ENCODE measurements at places on chromosomes 7 and 10. TPM values are rescaled to one million over a fixed set of nuclear protein-coding genes. Genes with fewer than 3 reads are reported as not detected.

DNA sequence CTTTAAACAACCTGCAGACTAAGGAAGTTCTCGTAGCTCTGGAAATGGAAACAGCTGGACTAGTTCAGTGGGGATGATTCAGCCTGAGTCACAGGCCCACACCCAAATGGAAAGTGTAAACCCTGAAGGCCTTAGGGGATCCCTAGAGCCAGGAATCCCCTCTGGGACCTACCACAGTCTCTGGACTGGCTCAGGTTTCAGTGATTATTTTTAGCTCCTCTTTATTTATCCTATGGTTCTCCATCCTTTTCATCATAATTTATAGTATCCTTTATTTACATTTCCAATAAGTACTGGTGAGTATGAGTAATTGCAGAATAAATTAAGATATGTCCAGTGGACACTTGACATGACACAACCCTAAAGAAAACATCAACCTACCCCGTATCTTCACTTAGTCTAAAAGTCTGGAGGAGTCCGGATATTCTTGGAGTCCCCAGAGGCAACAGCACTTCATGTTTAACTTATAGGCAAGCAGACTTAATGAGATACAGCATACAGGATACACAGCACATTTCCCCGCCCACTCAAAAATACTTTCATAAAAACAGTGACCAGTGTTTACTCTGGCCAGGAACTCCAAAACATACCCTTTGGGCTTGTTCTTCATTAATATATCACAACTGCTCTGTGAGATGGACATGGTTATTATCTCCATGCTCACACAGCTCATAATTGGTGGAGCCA, 28.4 kb upstream of the SEMA3E start:
- no peak for DNase-seq

DNA sequence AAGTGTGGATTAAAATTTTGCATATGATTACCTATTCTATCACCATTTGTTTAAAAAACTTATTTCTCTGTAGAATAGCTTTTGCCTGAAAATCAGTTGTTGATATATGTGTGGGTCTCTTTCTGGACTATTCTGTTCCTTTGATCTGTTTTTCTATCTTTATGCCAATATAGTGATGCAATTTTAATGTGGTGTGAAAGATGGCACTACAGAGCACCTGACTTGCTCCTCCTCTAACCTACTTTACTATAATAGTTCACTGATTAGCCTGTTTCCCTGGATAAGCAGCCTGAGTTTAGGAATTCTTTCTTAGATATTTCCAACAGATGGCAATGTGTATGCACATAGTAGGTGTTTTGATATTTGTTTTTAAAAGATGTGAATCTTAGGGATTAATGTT, 294.5 kb downstream of the AUTS2 start:
- no peak for DNase-seq

DNA sequence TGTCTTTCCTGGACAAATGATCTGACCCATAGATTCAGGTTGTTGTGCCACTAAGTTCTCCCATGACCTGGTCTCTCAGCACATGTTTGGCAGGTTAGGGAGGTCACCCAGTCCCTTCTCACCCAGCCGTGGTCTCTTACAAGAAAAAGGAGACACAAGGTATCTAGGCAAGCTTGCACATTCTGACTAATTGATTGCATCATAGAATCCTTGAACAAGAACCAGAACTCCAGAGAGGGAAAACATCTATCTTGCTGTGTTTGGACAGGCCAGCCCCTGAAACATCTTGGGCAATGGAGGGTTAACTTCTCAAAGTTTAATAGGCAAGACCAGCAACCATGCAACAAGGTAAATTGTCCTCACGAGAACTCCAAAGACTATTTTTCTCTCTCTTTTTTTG, 8.5 kb upstream of the HK1 start:
- DNase-seq: no peak

DNA sequence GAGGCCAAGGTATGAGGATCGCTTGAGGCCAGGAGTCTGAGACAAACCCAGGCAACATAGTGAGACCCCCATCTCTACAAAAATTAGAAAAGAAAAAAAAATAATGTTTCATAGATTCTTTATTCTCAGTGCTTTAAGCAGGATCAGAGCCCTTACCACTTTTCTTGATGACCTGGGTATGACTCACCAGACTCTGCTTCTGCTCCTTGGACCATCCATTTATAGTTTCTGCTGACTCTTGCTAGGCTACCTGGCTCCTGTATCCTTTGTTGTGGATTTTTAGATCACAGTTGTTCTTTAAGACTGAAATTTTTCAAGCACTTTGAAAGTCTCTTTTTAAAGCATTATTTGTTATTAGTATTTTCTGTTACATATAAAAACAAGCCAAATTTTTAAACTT, 411.1 kb downstream of the GFRA1 start:
- no peak for DNase-seq

- no peak for DNase-seq
Measured at GRCh38 chr7:53422291-53422690, 386.9 kb downstream of the POM121L12 start.

Gene SLC26A3
- not detected for polyA plus RNA-seq

DNA sequence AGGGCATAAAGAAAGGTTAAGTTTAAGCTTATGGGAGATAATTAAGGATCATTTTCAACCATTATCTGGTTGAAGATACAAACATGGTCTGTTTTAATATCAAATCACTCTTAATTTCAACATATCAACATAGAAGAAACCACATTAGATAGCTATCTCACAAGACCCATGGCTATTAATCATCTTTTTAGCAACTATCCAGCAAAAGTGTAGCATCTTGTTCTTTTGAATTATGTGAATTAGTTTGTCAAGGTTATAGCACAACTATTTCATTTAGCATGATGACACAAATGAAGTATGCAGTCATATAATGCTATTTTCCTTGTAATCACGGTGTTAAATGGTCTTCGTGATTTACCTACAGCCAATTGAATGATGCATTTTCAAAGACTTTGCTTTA, 58.9 kb upstream of the PPP1R9A start:
- DNase-seq: no peak

DNA sequence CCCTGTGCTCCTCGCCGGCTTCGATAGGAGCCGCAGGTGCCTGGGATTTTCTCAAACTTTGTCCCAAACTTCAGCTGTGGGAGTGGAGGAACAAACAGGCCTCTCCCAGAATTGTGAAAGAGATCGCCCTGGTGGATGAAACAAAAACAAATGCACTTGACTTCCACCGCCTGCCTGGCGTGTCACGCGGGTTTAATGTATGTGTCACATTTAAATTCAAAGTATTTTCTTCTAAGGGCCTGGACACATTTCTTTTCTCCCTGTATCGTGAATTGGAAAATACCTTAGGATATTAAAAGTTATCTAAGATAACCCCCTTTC, 694 bp upstream of the WASL start:
- DNase-seq: no peak

- no peak for DNase-seq
Measured at GRCh38 chr10:126205486-126206205, 182.6 kb downstream of the ADAM12 start.

- no peak for DNase-seq
Measured at GRCh38 chr7:18401757-18402156, 93.8 kb upstream of the HDAC9 start.

- DNase-seq: peak; percentile 48
Measured at GRCh38 chr7:23247603-23248335, 1.2 kb downstream of the GPNMB start.

GRCh38 chr10:132904181-132904813, 38.1 kb downstream of the CFAP46 start:
- no peak for DNase-seq

DNA sequence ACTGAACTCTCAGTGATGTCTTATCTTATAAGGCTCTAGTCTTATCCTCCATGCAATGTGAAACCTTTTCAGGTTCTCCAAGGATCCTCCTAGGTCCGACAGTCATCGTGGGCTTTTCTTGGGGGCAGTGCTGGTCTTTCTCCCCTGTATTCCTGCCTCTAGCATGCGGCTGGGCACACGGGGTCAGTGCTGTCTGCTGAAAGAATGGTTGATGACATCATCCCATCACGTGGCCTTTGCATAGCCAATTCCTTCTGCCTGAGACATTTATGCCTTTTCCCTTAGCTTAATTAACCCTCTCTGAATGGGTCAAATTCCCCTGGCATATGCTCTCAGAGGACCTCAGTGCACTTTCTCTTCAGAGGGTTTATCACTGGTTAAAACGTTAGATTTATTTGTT, 27.0 kb upstream of the KCNK18 start:
- DNase-seq: no peak

DNA sequence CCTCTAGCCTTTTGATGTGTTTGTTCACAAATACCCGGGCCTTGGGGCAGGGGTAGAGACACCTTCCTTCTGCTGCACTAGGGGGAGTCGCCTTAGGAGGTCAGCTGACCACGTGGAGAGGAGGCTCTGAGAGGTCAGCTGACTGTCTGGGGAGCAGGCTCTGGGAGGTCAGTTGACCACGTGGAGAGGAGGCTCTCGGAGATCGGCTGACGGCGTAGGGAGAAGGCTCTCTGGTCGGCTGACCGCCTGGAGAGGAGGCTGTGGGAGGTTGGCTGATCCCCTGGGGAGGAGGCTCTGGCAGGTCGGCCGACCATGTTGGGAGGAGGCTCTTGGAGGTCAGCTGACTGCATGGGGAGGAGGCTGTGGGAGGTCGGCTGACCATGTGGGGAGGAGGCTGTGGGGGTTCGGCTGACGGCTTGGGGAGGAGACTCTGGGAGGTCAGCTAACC, 59.6 kb upstream of the LYZL1 start:
- DNase-seq: no peak

DNA sequence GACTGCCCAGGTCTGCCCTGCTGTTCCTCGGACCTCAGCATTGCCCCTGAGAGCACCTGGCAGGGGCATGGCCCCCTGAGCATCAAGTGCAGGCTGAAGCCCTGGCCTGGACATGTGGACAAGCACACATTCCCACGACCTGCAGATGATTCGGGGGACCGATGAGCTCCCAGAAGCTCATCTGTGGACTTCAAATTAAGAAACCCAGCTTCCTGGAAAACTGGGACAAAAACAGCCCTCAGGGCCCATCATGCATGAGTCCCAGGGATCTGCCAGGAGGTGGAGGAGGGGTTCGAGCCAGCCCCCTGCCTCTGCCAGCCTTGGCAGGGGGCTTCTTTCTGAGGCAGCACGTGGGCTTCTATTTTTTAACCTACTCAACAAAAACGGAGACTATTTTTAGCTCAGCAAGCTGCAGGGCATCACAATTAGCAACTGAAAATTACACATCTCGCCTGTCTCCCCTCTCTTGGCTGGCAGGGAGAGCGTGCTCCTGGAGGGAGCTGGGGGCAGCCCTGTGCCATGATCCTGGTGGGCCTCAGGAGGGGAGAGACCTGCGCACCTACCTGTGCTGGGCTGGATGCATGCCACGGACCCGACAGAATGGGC, 51.8 kb downstream of the RASGEF1A start:
- DNase-seq: no peak

DNA sequence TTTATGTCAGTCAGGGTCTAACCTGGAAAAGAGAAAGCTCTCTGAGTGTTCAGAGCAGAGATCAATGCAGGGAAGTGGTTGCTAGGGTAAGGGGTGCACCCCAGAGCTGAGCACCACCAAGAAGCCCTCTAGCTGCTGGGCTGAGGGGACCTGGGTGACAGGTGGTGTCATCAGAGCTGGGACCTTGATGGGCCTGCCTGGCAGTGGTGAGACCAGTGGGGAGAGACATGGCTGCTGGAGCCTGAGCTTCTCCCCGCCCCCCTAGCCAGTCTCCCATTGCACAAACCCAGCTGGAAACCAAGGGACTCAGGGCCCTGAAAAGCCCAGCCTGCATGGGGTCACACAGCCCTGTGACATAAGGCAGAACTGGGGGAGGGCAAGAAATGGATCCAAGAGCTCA, 49.1 kb upstream of the OSBPL3 start:
- no peak for DNase-seq

Gene GNAT3
- polyA plus RNA-seq: not detected

- DNase-seq: no peak
Measured at GRCh38 chr7:50422858-50423257, 27.3 kb downstream of the FIGNL1 start.
